Memory B cell (primary cell): ENCODE measurements at places on chromosomes 4 and X.

GRCh38 chrX:38232079-38232686 lies 11.5 kb upstream of the SRPX start:
- H3K36me3 ChIP-seq, result no peaks in the 10 kb centered on the region
- DNase-seq, result no peak
- H3K4me3 ChIP-seq, result no peak overlapping the region
- H3K27me3 ChIP-seq, result peaks cover 7% of the 10 kb centered on the region
- H3K4me1 ChIP-seq, result no peaks in the 10 kb centered on the region

- no peak overlapping the region for H3K4me3 ChIP-seq
- H3K27ac ChIP-seq, result no peak overlapping the region
- H3K36me3 ChIP-seq, result no peaks in the 10 kb centered on the region
- H3K27me3 ChIP-seq, result no peaks in the 10 kb centered on the region
- no peak for DNase-seq
These were observed 385.6 kb upstream of the ADGRL3 start for GRCh38 chr4:60814549-60814948.

GRCh38 chrX:100913111-100913510 lies 15.6 kb downstream of the XKRX start:
- no peak overlapping the region for H3K27ac ChIP-seq
- no peaks in the 10 kb centered on the region for H3K27me3 ChIP-seq
- peaks cover 6% of the 10 kb centered on the region for H3K36me3 ChIP-seq
- H3K4me1 ChIP-seq, result peaks cover 9% of the 10 kb centered on the region

- no peaks in the 10 kb centered on the region for H3K27me3 ChIP-seq
- H3K4me1 ChIP-seq, result peaks cover 9% of the 10 kb centered on the region
- no peak for DNase-seq
- H3K27ac ChIP-seq, result no peak overlapping the region
- no peak overlapping the region for H3K4me3 ChIP-seq
These were observed 7.0 kb downstream of the ACOT9 start for GRCh38 chrX:23736030-23736429.

GRCh38 chr4:118400356-118400755 lies 47.6 kb upstream of the PRSS12 start:
- no peaks in the 10 kb centered on the region for H3K36me3 ChIP-seq
- H3K4me1 ChIP-seq, result no peaks in the 10 kb centered on the region
- no peak overlapping the region for H3K27ac ChIP-seq
- peaks cover 11% of the 10 kb centered on the region for H3K27me3 ChIP-seq
- DNase-seq, result no peak
- no peak overlapping the region for H3K4me3 ChIP-seq
